ENCODE measurements at places on chromosomes 6 and 20. TPM values are rescaled to one million over a fixed set of nuclear protein-coding genes. Genes with fewer than 3 reads are reported as not detected.

Gene SEMG1
- total RNA-seq: not detected

Gene MEP1A
- not detected for total RNA-seq

Gene LIN28B
- not detected for total RNA-seq

Gene CASP8AP2
- 22.9 TPM for total RNA-seq

Gene NKX2-2
- total RNA-seq: not detected

Gene YTHDF1
- total RNA-seq: 39.1 TPM

Gene DYNLT2
- total RNA-seq: 0.64 TPM

Gene DDO
- not detected for total RNA-seq

Gene TNFRSF6B
- 0.79 TPM for total RNA-seq

Gene SLC25A27
- total RNA-seq: 5.7 TPM

Gene HACE1
- total RNA-seq: 18.2 TPM
